ENCODE measurements at places on chromosomes 6 and 20.

GRCh38 chr20:11235058-11235457 lies 561.3 kb upstream of the JAG1 start:
- DNase-seq: no peak

DNA sequence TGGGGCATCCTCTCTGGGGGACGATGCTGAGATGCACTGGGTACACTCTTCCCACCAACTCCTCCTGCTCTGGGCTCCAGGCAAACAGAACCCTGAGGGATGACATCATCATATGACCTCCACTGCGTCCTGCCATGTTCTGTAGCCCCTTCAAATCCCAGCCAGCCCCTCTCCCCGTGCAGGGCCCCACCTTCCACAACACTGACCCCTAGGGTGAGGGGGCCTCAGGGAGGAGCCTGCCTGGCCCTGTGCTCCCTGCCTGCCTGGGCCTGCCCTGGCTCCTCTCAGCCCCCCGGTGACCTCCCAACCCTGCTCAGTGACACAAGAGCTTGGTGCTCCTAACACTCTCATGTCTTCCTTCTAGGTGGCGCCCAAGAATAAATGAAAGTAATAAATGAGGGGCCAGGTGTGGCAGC lies 9.6 kb upstream of the SPDEF start:
- no peak for DNase-seq

DNA sequence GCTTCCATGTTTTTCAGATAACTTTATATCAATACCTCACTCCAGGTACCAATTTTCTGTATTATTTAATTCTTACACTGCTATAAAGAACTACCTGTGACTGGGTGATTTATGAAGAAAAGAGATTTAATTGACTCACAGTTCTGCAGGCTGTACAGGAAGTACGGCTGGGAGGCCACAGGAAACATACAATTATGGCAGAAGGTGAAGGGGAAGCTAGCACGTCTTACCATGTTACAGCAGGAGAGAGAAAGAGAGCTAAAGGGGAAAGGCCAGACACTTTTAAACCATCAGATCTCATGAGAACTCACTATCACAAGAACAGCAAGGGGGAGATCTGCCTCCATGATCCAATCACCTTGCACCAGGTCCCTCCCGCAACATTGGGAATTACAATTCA lies 119.1 kb upstream of the BMP5 start:
- DNase-seq: no peak

GRCh38 chr6:7166410-7167293 lies 58.9 kb downstream of the RREB1 start:
- DNase-seq: no peak

GRCh38 chr6:90204327-90205056 lies 92.2 kb downstream of the BACH2 start:
- no peak for DNase-seq

- no peak for DNase-seq
Measured at GRCh38 chr20:47735412-47736400, 49.6 kb downstream of the SULF2 start.

DNA sequence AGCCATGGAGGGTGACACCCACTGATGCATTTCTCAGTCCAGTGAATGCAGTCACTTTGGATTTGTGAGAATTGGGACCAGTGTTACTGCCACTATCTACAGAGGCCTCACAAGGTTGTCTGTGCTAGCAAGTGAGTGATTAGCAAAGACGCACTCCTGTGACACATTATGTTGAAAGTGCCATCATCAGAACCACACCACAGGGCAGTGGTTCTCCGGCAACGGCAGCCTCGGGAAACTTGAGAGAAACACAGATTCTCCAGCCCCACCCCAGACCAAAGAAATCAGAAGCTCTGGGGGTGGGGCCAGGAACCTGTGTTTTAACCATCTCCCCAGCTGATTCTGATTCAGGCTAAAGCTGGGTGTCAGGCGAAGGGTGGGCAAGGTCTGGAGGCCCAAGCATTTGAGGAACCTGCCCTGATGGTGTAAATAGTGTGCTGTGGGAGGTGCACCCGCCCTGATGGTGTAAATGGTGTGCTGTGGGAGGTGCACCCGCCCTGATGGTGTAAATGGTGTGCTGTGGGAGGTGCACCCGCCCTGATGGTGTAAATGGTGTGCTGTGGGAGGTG lies 39.9 kb downstream of the TMEM242 start:
- no peak for DNase-seq

- DNase-seq: no peak
Measured at GRCh38 chr6:150291968-150292710, 76.7 kb upstream of the IYD start.

DNA sequence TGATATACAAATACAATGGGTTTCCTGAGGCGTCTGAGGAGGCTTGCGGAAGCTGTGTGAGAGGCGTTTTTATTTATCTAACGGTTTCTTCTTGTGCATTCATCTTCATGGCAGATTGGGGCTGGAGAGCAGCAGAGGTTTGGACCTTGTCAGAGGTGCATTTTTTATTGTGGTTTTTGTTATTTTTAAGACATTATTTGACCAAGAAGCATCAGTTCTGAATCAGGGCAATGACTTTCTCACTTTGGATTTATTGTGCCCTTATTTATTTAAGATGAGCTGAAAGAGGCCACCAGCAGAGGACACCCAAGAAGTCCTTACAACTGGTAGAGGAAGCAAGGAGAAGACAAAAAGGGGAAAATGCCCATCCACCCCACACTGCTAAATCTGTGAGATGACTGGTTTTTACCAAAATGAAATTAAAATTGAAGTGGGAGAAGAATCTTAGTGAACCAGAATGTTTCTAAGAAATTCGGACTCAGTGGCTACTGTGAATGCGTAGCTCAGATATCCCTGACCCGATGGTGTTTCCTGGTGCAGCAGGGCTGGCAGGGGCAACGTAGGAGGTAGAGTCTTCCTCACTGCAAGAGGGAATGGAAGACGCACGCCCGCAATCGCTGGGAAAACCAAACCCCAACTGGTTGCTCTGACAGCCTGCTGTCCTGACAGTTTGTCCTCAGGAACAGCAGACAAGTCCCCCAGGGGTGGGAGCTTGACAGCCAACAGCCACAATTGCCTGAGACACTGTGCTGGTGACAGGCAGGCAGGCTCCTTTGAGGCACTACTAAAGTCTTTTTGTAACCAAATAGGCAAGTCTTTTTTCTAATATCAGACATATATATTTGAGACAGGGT lies 14.2 kb downstream of the PRR18 start:
- no peak for DNase-seq

DNA sequence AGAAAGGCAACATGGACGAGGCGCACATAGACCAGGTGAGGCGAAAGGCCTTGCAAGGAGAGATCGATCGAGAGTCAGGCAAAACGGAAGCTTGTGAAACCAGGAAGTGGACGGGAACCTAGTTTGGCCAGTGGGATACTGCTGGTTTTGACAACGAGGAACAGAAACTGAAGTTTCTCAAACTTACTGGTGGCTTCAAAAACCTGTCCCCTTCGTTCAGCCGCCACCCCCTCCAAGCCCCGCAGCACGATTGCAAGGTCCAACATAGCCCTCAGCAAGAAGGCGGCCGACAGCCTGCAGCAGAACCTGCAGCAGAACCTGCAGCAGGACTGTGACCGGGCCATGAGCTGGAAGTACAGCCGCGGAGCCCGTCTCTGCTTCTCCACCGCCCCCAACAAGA lies 238.0 kb downstream of the KHDC1L start:
- DNase-seq: no peak

- DNase-seq: no peak
Measured at GRCh38 chr20:9286501-9287461, 217.9 kb downstream of the PLCB4 start.

DNA sequence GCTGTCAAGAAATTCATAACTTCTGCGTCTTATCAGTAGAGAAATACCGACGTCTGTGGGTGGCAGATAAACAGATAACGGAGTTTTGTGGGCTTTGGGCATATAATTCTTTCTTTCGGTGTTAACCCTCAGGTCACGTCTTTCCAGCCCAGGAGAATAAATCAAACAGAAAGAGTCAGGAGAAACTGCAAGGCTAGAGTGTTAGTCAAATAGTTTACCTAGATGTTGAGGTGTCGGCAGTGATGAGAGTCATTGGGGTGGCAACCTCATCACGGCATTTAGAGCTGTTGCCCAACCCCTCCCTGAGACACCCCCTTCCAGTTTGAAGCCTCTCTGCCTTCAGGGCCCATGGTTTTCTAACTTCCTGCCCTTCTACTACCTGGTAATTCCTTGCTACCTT lies 49.5 kb downstream of the ADTRP start:
- DNase-seq: no peak

- DNase-seq: no peak
Measured at GRCh38 chr6:26175428-26176181, 88.4 kb downstream of the HFE start.

DNA sequence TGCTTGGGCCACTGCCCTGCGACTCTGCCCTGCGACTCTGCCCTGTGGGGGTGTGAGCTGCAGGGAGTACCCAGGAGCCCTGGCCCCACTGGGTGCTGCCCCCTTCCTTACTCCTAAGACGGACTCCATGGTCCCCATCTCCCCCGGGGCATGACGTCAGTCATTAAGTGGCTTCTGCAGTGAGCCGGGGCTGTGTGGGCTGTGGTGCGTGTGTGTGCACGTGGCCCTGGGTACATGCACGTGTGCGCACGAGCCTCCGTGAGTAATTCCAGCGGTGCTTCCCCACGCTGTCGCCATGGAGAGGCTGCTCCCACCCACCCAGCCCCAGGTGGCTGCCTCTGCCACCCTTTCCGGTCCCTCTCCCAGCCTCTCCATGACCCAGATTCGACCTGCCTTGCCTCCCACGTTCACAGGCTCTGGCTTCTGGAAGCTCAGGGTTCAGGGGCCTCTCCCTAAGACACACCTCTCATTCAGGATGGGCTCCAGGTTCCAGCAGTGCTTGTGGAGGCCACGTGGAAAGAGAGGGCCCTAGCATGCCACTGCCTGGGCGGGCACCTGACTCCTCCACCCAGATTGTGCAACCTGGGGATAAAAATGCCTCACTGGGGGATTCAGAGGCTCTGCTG lies 88.3 kb downstream of the DLGAP4 start:
- no peak for DNase-seq

- no peak for DNase-seq
Measured at GRCh38 chr6:137894779-137895385, 27.8 kb downstream of the TNFAIP3 start.

- DNase-seq: no peak
Measured at GRCh38 chr6:141056945-141057625, 1075.6 kb upstream of the GJE1 start.

DNA sequence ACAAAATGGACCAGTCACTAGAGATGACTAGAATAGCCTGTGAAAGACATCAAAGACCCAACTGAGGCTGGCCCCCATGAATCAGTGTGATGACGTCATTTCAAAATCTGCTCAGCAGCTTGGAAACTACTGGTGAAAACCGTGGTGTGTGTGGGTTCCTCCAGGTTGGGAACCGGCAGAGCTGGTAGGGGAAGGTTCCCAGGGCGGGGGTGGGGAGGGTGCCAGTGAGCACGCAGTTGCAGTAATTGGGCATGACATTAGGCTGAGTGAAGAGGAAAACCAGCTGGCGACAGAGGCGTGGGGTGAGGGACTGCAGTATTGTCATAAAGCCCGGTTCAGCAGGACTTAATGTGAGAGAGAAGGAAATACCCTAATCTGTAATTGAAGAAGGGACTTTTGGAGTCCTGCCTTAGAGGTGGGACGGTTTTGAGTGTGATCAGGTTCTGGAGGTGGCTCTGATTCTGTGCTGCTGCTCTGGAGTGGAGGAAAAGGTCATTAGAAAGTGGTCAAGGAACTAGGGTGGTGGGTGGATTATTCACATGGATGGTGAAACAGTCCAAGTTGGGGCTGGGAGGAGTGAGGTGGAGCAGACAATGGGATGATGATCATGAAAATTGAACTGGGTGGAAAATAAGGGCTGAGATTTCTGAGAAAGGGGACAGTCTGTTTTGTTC lies 52.0 kb upstream of the MTHFD1L start:
- no peak for DNase-seq

- no peak for DNase-seq
Measured at GRCh38 chr20:51678026-51678697, 90.0 kb downstream of the ATP9A start.

- no peak for DNase-seq
Measured at GRCh38 chr6:42693725-42694323, 28.6 kb downstream of the PRPH2 start.

DNA sequence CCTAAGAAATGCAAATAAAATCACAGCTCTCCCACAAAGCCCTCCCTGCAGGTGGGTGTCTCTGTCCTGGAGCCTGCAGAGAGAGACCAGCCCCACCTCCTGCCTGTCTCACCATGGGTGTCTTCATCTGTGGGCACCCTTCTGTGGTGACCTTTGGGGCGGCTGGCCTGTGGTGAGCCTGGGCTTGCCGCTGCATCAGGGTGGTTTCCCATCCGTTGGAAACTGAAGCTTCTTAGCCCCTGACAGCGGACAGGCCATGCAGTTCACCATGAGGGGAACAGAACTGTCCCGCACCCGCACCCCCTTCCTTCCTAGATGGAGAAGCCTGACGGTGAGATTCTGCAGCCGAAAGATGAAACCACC lies 42.3 kb upstream of the FRMD1 start:
- no peak for DNase-seq

DNA sequence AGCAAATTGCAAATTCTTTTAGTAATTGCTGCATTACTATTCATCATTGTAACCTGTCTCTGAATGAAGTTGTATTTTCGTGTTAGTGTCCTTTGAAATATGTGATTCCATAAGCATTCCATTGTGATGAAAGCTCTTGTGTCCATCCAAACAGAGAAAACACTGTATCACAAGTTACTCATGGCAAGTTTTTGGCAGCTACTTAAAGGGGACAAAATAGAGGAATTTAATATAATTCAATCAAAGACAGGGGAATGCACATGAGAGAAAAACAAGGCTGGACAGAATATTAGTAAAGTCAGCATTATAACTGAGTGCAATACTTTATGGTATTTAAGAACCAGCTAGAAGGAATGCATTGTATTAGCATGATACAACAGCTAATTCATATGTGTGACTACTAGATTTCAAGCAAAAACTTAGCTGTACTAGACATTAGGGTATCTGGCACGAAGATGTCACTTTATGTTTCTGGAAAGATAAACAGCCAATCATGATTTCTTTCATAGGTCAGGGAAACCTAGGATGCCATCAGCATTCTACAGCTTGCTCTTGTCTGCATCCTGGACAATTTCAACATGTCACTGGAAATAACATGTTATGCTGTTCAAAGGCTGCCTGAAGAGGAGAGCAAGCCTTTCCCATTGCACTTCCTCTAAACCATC lies 270.6 kb upstream of the MARCKS start:
- DNase-seq: no peak

GRCh38 chr6:159455700-159456274 lies 237.3 kb downstream of the SOD2 start:
- DNase-seq: no peak
